Glomerular endothelial cell (primary cell): ENCODE measurements at places on chromosomes 6 and 20. TPM values are rescaled to one million over a fixed set of nuclear protein-coding genes. Genes with fewer than 3 reads are reported as not detected.

GRCh38 chr6:636488-636887 is 20.4 kb downstream of the HUS1B start:
- no peak for DNase-seq

DNA sequence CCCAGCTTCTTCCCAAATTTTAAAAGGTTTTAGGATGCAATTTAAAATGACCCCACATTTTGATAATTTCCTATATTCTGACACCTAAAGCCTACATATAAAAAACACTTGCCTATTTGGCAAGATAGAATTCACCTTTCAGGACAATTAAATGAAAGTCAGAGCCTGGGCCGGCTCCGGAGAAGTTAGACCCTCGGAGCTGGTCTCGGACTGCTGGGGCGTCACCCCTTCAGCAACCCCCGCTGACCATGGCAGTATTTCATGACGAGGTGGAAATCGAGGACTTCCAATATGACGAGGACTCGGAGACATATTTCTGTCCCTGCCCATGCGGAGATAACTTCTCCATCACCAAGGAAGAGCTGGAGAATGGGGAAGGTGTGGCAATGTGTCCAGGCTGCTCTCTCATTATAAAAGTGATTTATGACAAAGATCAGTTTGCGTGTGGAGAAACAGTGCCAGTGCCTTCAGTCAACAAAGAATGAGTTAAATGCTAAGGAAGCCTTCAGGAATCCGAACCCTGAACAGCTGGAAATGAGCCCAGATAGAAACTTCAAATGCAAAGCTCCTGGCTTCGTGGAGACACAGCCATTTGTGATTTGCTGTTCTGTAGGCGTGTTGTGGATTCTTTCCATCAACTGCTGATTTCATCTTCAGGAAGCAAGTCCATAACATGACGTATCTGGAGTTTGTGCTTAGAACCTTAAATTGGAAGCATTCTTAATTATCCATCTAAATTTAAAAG is 16.0 kb downstream of the TCFL5 start:
- DNase-seq, result no peak

PKIG gene
- total RNA-seq, result 226 and 239 TPM in 2 replicates

DNA sequence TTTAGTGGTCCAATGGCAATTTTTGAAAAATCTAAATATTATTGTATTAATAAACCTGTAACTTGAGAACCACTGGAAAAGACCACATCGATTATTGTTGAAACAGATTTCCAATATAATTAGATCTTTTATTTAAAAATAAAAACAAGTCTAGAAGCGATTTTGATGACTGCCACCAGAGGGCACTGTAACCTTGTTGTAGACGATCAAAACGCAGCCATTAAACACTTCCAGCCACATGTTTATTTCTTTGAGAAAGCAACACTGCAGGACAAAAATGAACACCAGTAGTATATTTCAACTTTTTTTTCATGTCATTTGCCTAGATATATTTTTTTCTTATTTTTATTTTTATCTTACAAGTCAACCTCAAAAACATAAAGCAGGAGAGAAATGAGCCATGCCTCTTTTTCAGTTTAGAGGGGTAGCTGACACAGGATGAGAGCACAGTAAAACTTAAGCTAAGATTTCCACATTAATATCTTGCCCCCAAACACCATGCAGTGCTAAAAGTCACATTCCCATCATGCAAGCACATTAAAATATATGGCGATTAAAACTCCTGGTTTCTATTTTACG is 115.4 kb downstream of the OPRM1 start:
- peak; percentile 72 for DNase-seq

- DNase-seq, result no peak
These were observed 36.9 kb downstream of the CRYBG1 start for GRCh38 chr6:106397431-106397830.

DNA sequence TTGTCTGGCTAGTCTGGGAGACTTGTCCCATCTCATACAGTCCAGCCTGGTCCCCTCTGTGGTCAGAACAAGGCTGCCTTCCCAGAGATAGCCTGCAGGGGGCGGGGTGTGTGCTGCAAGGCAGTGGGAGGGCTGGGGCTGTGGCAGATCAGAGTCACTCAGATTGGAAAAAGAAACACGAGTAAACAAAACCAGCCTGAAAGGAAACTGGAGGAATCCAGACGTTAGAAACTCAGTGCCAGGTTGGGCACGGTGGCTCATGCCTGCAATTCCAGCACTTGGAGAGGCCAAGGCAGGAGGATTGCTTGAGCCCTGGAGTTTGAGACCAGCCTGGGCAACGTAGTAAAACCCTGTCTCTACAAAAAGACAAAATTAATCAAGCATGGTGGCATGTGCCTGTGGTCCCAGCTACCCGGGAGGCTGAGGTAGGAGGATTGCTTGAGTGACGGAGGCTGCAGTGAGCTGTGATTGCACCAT is 20.2 kb downstream of the LEMD2 start:
- peak; percentile 54 for DNase-seq

CALHM6 gene
- total RNA-seq, result 0.68 and 1.1 TPM in 2 replicates

CST7 gene
- not detected in 2 replicates for total RNA-seq
